ENCODE measurements at places on chromosomes 16 and 17. TPM values are rescaled to one million over a fixed set of nuclear protein-coding genes. Genes with fewer than 3 reads are reported as not detected.

- peak; percentile 72 for DNase-seq
Measured at GRCh38 chr16:31487720-31488467, 5.0 kb downstream of the SLC5A2 start.

GRCh38 chr16:64180136-64180900 lies 941.5 kb downstream of the CDH11 start:
- no peak for DNase-seq

DNA sequence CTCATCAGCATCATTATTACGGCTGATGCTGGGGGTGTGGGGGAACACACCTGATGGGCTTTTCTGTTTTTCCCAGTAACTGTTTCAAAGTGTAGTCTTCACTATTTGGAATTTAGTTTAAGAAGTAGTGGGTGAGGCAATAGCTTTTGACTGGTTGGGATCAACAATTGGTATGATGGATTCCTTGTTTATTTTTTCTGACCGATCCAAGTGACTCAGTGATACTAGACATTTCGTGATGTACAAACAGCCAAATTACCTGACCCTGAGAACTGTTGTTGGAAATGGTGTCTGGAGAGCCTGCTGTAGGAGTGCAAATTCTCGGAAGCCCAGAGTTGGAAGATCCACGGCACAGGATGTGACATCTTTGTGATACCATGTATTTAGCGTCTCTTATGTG lies 204.2 kb downstream of the PRKCA start:
- no peak for DNase-seq

DNA sequence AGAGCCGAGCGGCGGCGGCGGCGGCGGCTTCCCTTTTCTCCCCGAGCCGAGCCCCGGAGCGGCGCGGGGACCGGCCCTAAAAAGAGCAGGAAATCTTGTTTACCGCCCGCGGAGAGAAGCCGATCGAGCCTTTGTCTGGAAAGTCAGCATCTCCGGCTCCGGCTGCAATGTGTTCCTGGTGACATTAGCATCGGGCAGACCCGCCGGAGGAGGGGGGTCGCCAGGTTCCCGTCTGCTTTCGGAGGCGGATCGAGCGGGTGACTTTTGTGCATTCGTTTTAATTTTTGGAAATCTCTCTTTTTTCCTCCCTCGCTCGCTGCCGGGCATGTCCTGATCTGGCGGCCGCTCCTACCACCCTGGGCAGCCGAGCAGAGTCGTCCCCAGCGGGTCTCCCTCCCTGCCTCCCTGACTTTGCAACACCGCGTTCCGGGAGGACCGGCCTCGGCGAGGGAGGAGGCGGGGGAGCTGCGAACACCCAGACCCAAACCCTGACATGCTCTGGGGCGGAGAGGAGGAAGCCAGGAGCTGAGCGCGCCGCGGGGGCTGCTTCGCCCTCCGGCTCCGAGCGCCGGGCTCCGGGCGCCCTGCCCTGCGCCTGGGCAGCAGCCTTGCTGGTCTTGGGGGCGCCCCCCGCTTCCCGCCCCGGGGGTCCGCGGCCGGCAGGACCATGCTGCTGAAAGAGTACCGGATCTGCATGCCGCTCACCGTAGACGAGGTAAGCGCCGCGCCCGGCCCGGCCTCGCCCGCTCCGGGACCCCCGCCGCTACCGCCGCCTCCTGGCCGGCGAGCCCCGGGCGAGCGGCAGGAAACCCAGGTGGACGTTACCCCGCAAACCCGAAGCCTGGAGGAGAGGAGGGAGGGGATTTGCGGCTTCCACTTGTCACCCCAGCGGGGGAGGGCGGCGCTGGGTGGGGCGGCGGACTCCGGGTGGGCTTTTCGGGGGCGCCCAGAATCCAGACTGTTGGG lies 690 bp downstream of the PITPNC1 start:
- peak; percentile 77 for DNase-seq

DNA sequence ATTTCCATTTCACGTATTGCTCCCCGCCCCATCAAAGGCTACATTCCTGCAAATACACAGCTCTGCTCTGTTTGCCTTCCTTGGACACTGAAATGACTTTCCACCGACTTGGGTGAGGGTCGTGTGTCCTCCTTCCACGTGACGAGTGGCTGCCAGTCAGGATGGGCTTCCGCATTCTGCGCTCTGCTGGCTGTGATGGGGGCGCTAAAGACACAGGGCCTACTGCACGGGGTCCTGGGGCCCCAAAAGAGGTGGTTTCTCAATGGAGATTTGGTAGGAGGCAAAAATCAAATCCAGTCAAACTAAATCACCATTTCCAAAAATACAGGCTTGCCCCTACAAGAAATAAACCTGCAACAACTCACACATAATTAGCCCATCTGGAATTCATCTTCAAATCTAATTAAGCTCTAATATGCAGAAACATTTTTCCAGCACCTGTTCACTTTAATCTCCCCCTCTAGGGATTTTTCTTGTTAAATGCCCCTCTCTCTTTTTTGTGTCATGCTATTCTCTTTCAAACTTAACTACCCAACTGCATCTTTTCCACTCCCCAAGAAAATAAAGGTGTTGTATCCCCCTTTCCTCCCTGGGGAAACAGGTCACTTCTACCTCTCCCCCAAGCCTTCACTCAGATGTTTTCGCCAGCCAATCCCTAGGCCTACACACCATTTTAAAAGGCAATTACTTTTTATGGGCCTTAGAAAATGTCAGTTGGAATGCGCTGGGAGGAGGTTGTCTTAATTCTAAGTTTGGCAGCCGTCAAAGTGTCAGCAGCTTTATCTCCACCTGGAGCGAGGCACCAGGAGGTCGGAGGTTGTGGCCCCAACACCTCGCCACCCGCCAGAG lies 21.9 kb upstream of the FAAP100 start:
- DNase-seq = no peak

- DNase-seq = no peak
Measured at GRCh38 chr17:11492511-11492910, 105.8 kb upstream of the DNAH9 start.

DNA sequence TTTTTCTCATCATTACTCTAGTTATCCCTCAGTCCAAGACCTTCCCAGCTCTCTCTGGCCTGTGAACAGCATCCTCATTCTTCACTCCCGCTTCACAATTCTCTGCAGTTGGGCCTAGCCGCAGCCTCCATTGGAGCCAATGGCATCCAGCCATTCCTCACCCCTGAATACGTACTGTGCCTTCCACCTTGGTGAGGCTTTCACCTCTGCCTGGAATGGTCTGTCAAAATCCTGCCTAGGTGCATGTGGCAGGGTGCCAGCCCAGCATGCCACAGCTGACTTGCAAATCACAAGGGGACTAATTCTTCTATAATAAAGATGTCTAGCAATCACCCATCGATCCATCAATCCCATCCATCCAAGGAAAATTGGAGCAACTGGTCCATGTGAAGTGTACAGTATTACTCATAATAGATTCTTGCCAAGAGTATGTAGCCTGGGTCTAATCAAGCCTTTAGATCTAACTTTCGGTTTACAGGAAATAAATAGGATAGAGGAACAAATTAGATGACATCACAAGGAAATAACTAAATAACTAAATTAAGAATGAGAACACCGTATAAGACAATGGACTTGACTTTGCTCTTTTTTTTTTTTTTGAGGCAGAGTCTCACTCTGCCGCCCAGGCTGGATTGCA lies 5.1 kb upstream of the CX3CL1 start:
- no peak for DNase-seq

- DNase-seq = no peak
Measured at GRCh38 chr16:58243528-58244004, 45.7 kb upstream of the CSNK2A2 start.

- no peak for DNase-seq
Measured at GRCh38 chr17:79001190-79002020, 8.2 kb downstream of the CANT1 start.

DNA sequence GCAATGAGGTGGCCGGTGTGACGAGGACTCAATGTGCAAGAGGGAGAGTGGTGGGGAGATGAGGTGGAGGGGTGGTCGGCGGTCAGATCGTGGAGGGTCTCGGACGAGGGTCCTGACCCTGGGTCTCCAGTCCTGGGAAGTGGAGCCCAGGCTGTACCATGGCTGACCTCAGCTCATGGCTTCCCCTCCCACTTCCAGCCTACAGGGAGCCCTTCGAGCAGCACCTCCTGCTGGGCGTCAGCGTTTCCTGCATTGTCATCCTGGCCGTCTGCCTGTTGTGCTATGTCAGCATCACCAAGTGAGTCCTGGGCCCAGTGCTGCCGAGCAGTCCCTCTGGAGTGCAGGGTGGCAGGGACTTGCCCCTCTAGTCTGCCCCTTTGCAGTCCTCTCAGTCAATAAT lies 41.8 kb downstream of the IL4R start:
- no peak for DNase-seq

- no peak for DNase-seq
Measured at GRCh38 chr16:69680358-69680757, 46.0 kb downstream of the NQO1 start.

GRCh38 chr17:39281806-39282205 lies 56.1 kb upstream of the STAC2 start:
- DNase-seq = no peak

- DNase-seq = no peak
Measured at GRCh38 chr16:23679986-23680336, 1.3 kb downstream of the PLK1 start.

GRCh38 chr17:32483451-32484019 lies 3.3 kb upstream of the CDK5R1 start:
- DNase-seq = no peak

- peak; percentile 59 for DNase-seq
Measured at GRCh38 chr17:77475016-77475976, 334.5 kb downstream of the SEC14L1 start.

- no peak for DNase-seq
Measured at GRCh38 chr16:79651363-79651762, 50.8 kb upstream of the MAF start.

DNA sequence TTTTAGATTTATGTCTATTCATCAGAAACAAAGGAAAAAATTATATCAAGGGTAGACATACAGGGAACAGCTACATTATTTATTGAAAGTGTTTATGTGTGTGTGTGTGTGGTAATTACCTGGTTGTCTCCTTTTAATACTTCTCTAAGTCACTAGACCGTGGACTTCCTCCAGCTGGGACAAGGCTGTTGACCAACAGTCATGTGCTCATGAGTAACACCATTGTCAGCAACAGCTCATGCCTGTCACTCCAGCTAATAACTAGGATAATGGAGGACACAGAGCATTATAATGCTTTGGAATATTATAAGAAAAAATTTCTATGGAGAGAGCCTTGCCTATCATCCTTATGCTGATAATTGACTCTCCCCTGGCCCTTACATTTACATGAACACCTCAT lies 125.3 kb upstream of the SALL1 start:
- no peak for DNase-seq

DNA sequence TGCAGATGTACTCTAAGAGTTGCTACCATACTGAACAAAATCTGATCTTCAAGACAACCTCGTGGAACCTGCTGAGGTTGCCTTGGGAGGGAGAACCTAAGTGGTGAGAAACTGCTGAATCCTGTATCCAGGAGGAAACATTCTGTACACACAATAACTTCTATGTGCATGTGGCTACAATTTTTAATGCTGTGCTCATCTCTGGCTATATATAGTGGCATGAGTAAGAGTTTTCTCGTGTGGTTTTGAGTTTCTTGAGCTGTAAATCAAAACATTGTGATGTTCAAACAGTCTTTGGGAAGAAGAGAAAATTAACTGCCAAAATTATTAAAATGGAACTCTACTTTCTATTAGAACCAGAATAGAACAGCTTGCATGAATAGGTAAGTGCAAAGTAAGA lies 206.8 kb downstream of the CA10 start:
- DNase-seq = no peak

GRCh38 chr17:27529230-27529796 lies 73.1 kb downstream of the KSR1 start:
- DNase-seq = no peak

DNA sequence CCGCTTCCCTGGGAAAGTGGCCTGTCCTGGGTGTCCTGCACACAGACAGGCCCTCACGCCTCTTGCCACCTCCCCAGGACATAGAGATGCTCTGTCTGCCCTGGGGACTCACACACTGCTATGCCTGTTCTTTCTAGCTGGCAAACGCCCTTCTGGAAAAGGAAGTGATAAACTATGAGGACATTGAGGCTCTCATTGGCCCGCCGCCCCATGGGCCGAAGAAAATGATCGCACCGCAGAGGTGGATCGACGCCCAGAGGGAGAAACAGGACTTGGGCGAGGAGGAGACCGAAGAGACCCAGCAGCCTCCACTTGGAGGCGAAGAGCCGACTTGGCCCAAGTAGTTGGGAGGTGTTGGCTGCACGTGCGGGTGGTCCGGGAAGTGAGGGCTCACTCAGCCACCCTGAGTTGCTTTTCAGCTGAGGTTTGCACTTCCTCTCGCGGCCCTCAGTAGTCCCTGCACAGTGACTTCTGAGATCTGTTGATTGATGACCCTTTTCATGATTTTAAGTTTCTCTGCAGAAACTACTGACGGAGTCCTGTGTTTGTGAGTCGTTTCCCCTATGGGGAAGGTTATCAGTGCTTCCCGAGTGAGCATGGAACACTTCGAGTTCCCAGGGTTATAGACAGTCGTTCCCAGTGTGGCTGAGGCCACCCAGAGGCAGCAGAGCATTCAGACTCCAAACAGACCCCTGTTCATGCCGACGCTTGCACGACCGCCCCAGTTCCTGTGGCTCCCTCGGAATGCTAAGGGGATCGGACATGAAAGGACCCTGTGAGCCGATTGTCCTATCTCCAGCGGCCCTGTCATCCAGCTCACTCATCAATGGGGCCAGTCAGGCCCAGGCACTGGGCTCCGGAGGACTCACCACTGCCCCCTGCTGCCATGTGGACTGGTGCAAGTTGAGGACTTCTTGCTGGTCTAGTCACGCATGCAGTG lies 3.5 kb upstream of the RPL13 start:
- peak; percentile 77 for DNase-seq

DNA sequence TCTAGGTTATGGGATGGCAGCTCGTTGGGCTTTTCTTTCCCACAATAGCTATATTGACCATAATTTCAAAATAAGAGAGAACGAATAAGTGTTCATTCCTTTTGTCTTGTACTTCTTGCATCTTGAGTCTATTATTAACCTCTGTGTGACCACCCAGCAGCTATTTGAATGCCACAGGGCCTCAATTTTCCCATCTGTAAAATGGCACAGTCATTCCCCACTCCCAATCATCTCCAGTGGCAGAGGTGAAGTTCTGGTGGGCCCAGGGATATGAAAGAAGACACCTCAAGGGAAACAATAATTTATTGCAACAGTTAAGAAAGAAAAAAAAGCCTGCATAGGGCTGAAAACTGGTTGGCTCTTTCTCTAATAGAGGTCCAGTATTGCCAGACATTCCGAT lies 28.6 kb upstream of the NKD1 start:
- no peak for DNase-seq

- no peak for DNase-seq
Measured at GRCh38 chr17:6232732-6233101, 162.5 kb downstream of the WSCD1 start.

- DNase-seq = no peak
Measured at GRCh38 chr17:15274017-15274416, 8.9 kb upstream of the PMP22 start.

- DNase-seq = no peak
Measured at GRCh38 chr17:2450016-2450650, 49.3 kb upstream of the MNT start.

The PERCC1 gene
- total RNA-seq = 0.27 TPM

The MYH2 gene
- not detected for total RNA-seq

The TBC1D28 gene
- total RNA-seq = not detected

The HIC1 gene
- total RNA-seq = 36.8 TPM

The SNX20 gene
- total RNA-seq = 36.7 TPM

The PRSS36 gene
- total RNA-seq = 1.1 TPM

The PCTP gene
- total RNA-seq = 11.0 TPM

The CCL4L2 gene
- 3.9 TPM for total RNA-seq

The RAI1 gene
- 21.6 TPM for total RNA-seq

The ST6GALNAC1 gene
- 3.0 TPM for total RNA-seq

The ACSM3 gene
- total RNA-seq = 55.0 TPM

The FOXL1 gene
- not detected for total RNA-seq

The ARSG gene
- total RNA-seq = 12.1 TPM

The RDM1 gene
- total RNA-seq = 8.4 TPM

The GRB2 gene
- total RNA-seq = 180 TPM

The SLC47A2 gene
- not detected for total RNA-seq

The RGS11 gene
- 0.14 TPM for total RNA-seq

The PTX4 gene
- not detected for total RNA-seq

All from activated naive CD4-positive, alpha-beta T cell treated with anti-CD3 and anti-CD28 coated beads, Interleukin-2, amount 50 U/mL, for 72 hours (primary cell).